ENCODE measurements at places on chromosomes 1 and 21.

DNA sequence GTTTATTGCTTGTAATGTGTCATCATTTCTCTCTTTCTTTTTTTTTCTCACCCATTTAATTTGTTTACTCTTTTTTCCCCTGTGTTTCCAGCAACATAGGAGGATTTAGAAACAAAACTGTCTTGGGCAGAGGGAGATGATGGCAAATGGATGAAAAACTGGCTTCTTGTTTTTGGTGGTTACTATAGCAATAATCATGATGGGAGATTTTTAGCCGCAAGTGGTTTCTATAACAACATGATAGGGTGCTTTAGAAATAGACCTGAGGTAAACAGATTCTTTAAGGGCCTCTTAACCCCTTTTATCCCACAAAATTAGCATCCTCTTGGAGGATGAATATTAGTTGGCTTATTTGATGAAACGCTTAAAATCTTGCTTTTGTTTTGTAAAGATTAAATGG, 51.6 kb downstream of the CRB1 start:
- no peak for DNase-seq

- DNase-seq, result no peak
Observed at GRCh38 chr1:236275586-236275985, 6.2 kb downstream of the ERO1B start.

GRCh38 chr1:205976708-205977401, 26.3 kb downstream of the RAB7B start:
- DNase-seq, result no peak

- no peak for DNase-seq
Observed at GRCh38 chr1:230228236-230228897, 161.3 kb downstream of the GALNT2 start.

DNA sequence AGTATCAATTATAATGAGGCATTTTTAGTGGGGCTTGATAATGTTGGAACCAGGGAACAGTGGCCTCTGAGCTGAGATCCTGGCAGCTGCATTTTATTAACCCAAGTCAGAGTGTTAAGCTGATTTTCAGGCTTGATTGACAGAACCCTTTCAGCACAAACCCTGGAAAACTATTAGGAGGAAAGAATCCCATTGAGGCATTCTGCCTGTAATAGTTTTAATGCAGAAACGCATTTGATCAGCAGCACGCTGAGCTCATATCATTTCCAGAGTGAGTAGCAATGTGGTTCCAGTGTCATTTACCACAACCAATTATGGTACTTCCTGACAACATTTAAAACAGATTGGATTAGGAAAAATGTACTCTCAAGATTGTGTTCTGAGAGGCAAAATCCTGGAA, 78.3 kb upstream of the BARHL2 start:
- DNase-seq, result no peak

GRCh38 chr1:50929376-50929958, 30.6 kb downstream of the FAF1 start:
- DNase-seq, result peak; percentile 74

GRCh38 chr1:193542690-193543089, 356.3 kb upstream of the B3GALT2 start:
- no peak for DNase-seq

DNA sequence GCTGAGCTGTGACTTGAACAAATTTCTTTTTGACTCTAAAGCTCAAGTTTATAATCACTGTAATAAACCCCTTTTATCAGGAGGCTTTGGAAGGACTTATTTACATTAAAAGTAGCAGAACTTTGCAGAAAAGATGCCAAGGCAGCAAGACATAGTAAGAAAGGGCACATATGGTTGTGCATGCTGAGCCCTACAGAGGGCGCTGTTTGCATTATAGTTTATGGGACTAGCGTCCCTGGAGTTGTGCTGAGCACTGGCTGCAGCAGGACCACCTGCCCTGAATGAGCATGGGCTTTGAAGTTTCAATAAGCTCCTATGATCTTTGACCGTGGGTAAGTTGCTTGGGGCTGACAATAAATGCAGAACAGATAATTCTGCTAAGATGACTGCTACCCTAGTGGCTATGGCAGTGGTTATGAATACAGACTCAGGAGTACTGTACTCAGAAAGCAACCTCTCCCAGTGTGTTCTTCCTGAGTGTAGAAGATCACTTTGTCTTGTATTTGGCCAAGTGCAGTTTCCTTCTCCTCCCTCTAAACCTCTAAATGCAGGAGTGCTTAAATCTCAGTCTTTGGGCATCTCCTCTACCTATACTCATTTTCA, 45.4 kb upstream of the USP1 start:
- DNase-seq, result no peak

DNA sequence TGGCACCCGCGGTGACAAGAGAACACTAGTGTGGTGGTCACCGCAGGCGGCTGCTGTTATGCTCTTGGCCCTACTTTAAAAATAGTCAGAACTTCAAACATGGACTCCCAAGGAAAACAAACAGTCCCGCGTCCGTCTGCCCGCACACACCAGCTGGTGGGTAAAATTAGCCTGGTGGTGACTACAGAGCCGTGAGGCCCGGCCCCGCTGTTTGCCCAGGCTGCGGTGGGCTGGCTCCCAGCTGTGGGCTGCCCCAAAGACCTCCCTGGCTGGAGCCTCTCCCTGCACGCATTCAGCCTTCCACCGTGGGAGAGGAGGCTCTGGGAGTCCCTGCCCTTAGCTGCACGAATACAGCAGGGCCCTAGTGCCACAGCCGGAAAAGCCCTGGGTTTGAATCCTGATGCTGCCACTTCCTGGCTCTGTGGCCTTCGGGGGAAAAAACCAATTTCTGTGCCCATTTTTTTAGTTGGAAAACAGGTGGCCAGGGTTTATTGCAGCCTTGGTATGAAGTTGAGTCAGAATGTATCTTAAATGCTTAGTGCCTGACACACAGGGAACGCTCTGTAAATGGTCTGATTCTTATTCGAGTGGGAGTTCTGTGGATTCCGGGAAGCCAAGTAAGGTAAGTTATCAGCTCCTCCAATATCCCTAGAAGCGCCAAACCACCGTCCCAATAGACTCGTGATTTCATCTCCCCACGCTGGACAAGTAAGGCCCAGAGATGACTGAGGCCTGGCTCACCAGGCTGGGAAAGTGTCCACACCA, 58.2 kb downstream of the ALPL start:
- no peak for DNase-seq

DNA sequence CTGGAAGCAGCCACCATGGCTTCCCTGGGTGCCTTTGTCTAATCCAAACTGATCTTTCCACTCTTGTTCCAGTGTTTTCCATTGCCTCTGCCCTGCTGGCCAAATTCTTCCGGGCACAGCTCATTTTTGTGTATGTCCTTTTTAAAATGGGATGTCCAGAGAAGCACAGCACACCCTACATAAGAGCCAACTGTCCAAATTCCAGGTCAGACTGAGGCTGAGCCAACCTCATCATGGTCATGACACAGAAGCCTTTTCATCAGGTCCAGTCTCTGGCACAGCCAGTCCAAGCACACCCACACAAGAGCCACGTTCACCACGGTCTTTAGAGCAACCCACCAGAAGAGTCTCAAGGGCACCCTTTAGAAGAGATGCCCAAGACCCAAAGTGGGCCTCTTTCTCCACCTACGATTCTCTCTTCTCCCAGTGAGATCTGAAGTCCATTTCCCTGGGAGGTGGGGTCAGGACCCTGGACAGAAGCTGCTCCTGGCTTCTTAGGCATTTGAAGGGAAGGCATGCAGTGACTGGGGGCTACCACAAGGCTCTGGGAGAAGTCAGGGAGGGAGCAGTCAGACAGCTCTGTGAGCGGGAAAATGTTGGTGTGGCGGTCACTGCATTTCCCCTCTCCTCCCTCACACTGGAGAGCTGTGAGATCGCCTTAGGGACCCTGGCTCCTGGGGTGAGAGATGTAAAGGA, 53.2 kb downstream of the SYT2 start:
- DNase-seq, result no peak

GRCh38 chr1:54407154-54407403, 885 bp upstream of the SSBP3 start:
- DNase-seq, result no peak

GRCh38 chr21:33977017-33977720, 61.6 kb upstream of the ATP5PO start:
- DNase-seq, result no peak

- no peak for DNase-seq
Observed at GRCh38 chr1:171570295-171570694, 51.7 kb upstream of the MYOCOS start.

- DNase-seq, result peak; percentile 20
Observed at GRCh38 chr1:220093361-220094015, 444 bp upstream of the IARS2 start.

DNA sequence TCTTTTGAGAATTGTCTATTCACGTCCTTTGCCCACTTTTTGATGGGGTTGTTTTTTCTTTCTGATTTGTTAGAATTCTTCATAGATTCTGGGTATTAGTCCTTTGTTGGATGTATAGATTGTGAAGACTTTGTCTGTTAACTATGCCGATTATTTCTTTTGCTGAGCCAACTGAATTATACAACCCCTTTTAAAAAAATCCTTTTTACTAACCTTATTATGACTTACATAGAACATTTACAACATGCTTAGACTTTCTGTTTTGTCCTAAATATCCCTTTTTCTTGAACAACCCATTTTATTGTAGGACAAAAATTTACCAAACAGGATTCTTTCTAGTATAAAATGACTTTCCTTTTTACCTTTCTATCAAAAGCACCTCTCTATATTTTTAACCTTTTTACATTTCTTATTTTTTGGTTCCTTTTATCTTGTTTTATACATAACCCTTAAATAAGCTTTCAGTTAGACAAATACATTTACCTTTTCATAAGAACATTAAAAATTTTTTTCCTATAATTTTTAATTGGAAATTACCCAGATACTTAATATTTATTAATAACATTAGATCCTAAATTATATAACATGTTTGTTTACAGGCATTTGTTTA, 70.4 kb upstream of the TTLL7 start:
- DNase-seq, result no peak

GRCh38 chr1:228647523-228648444, 87.5 kb upstream of the RHOU start:
- no peak for DNase-seq

- no peak for DNase-seq
Observed at GRCh38 chr1:975896-976683, 5.8 kb downstream of the PERM1 start.

DNA sequence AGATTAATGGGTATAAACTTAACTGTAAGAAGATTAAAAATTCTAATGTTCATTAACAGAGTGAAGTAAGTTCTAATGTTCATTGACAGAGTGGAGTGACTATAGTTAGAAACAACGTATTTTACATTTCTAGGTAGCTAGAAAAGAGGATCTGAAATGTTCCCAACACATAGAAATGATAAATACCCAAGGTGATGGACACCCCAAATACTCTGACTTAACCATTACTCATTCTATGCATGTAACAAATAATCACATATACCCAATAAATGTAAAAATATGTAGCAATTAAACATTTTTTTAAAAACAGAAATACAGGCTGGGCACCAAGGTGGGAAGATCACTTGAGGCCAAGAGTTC, 62.1 kb downstream of the ABL2 start:
- DNase-seq, result no peak

- no peak for DNase-seq
Observed at GRCh38 chr1:241800640-241801039, 47.4 kb upstream of the EXO1 start.

GRCh38 chr1:156247460-156248322, at the start of gene PAQR6:
Gene PAQR6 (minus strand): TSS chr1:156248056. CDS start chr1:156246731, 1,325 bp downstream.
- no peak for DNase-seq

DNA sequence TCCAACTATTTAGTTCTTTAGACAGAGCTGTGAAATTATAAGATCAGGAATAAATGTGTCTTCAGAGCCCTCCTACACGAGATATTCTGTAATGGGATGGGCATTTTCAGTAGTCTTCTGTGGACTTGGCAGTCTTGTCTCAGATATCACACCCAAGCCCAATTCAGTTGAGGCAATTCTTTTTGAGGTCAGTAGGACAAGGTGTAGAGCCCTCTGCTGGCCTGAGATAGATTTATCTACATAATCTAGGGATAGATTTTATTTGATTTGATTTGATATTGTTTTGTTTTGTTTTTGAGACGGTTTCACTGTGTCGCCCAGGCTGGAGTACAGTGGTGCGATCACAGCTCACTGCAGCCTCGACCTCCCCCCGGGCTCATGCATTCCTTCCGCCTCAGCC, 77.5 kb downstream of the FMN2 start:
- no peak for DNase-seq

DNA sequence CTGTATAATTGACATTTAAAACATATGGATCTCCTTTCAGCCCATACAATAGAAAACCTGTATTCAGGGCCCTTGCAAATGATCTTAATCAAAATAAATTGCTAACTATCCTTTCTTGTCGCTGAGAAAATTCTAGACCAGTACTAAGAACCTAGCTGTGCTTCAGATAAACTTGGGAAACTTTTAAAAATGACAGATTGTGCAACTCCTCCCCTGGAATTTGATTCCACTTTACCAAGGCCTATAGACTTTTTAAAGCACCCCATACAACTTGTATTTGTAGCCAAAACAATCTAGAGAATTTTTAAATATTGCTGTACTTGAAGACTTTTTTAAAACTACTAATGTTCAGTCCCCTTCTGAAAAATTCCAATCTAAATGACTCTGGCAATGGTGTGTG, 51.6 kb downstream of the ZNF644 start:
- no peak for DNase-seq

DNA sequence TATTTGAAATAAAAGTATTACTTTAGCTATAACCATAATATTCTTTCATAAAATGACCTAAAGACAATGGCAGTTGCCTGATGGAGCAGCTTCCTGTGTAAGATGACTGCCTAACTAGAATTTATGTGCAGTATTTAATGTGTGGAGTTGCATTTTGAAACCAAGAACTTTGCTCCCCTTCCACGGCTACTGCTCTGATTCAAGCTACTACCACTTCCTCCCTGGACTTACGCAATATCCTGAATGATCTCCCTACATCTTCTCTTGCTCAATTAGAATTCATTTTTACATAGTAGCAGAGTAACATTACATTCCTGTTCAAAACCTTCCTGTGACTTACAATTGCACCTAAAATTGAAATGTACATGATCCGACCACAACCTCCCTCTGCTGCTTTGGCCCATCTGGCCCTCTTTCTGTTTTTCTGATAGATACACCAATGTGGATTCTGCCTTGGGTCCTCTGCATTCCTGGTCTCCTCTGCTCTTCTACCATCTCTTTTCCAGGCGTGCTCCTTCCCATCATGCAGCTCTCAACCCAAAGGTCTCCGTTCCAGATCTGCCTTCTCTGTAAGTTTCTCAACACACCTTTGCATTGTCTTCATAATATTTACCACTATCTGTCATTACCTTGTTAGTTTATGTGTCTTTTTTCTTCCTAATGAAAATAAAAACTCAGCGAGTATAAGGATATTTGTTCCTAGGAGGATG, 47.4 kb upstream of the USP25 start:
- no peak for DNase-seq

GRCh38 chr1:22799971-22800370, 89.3 kb downstream of the EPHB2 start:
- no peak for DNase-seq

DNA sequence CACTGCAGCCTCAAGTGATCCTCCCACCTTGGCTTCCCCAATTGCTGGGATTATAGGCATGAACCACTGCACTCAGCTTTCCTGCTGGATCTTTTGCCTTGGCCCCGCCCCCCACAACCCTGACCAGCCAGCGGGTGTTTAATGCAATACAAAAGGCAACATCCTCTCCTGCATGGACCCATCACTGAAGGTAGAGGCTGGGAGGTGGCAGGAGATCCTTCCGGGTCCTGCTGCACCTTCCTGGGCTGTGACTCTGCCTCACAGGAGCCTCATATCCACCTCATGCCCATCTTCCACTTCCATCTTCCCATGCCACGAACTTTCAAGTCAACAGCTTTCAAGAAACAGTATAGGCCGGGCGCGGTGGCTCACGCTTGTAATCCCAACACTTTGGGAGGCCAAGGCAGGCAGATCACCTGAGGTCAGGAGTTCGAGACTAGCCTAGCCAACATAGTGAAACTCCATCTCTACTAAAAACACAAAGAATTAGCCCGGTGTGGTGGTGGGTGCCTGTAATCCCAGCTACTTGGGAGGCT, 11.7 kb upstream of the WNT9A start:
- DNase-seq, result no peak
